Activated CD4-positive, alpha-beta T cell treated with anti-CD3 and anti-CD28 coated beads, Interleukin-2, amount 10 ng/mL, durations not matched to agents 24 days and 14 days (primary cell): ENCODE measurements at places on chromosomes 11 and 22. TPM values are rescaled to one million over a fixed set of nuclear protein-coding genes. Genes with fewer than 3 reads are reported as not detected.
A peak's percentile ranks its signal among the peaks of the same experiment; 100 is the strongest.

DNA sequence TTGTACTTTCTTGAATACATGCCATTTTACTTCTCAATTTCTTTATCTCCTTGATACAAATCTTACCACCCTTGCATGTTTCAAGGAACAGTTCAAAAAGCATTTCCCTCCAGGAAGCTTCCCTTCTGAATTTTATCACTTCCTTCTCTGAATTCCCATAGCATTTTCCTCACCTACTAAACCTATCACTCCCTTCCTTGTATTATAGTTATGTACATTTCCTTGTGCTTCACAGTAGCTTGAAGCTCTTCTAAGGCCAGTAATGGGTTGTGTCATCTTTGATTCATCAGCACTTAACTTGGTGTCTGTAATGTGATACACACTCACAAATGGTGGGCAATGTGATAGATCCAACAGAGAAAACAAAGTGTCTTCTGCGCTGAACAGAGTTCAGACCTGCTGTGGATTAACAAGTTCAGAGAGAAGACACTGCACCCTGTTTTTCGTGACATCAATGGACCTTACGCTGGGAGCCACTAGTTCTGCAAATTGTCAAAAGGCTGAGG lies 127.5 kb downstream of the CCDC81 start:
- DNase-seq: no peak

GRCh38 chr11:83070731-83071566 lies 748 bp downstream of the RAB30 start:
- DNase-seq: peak; percentile 75

GRCh38 chr11:69920345-69921127 lies 101.3 kb upstream of the FGF3 start:
- DNase-seq: no peak

DNA sequence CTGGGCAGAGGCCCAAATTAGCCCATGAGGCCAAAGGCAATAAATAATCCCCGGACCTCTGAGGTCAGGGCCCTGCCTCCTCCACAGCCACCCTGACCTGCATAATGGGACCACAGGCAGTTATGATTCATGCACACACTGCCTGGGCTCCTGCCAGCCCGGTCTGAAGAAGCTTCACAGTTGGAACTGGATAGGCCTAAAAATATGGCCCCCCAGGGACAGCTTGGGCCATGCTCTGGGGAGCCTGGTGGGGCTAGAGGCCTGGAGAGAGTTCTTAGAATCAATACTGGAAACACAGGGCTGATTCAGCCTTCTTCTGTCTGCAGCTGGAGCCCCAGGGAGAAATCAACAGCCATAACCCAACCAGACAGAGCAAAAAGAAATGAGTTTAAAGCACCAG lies 112.8 kb upstream of the CADM1 start:
- no peak for DNase-seq

- DNase-seq: no peak
Measured at GRCh38 chr22:30704978-30705377, 10.3 kb downstream of the OSBP2 start.

- no peak for DNase-seq
Measured at GRCh38 chr22:27636716-27637508, 164.6 kb downstream of the MN1 start.

GRCh38 chr11:9625162-9625561 lies 38.7 kb upstream of the SWAP70 start:
- no peak for DNase-seq

GRCh38 chr11:414318-414857 lies 411 bp downstream of the SIGIRR start:
- no peak for DNase-seq

- no peak for DNase-seq
Measured at GRCh38 chr11:122836916-122837315, 1.4 kb upstream of the CRTAM start.

Gene ROBO4
- total RNA-seq: not detected in 2 replicates

Gene PCF11
- 61.0 and 65.1 TPM in 2 replicates for total RNA-seq
